Uterus (tissue), 4 donors: ENCODE measurements at places on chromosomes 13 and 19.
A peak's percentile ranks its signal among the peaks of the same experiment; 100 is the strongest.

- no peak for DNase-seq
Measured at GRCh38 chr13:101486708-101487437, 34.4 kb downstream of the ITGBL1 start.

- DNase-seq = no peak
Measured at GRCh38 chr13:98509271-98510155, 67.4 kb downstream of the STK24 start.

GRCh38 chr13:83796364-83796763 lies 85.9 kb downstream of the SLITRK1 start:
- peak; percentile 13 for DNase-seq

- no peak for DNase-seq
Measured at GRCh38 chr19:38469151-38469550, 35.7 kb downstream of the RYR1 start.

DNA sequence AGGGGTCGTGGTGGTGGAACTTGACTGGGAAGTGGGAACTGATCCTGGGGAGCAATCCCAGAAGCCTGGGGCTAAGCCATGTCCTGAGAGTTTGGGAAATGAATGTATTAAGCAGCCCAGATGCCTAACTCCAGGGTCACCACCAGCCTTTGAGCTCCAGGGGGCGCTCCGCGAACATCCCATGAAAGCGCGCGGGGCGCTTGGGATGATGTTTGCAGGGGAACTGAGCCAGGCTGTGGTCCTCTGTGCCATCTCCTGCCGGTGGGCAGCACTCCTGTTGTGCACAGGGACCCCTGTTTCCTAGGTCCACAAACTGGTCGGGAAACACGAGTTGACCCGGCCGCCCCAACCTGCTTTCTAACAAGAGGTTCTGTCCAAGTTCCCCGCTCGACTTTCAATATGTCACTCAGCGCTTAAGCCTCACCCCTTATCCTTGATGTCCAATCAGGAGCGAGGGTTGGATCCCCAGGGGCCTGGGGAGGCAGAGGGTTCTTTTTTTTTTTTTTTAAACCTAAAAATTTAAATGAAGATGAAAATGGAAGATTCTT lies 14.4 kb downstream of the LEUTX start:
- DNase-seq = peak; percentile 61

DNA sequence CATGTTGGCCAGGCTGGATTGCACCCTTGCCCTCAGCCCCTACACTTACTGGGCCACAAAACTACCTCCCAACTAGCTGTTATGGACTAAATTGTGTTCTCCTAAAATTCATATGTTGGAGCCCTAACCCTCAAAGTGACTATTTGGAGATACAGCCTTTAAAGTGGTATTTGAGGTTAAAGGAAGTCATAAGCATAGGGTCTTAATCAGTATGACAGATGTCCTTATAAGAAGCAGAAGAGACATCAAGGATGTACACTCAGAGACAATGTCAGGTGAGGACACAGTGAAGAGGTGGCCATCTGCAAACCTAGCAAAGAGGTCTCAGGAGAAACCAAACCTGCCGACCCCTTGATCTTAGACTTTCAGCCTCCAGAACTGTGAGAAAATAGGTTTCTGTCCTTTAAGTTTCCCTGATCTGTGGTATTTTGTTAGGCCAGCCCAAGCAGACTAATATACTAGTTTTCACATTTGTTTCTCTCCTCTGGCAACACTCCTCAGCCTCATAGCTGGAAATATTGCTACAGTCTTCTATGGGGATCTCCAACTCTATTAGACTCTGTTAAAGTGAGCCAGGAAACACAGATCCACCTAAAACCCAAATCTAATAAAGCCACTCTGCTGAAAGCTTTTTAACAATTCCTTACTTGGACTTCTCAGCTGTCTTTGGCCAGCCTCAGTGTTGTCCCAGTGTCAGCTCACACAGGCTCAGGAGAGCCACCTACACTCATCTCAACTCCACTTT lies 256.5 kb downstream of the TBC1D4 start:
- no peak for DNase-seq

- DNase-seq = no peak
Measured at GRCh38 chr19:7989071-7989575, 16.3 kb downstream of the ELAVL1 start.

GRCh38 chr13:29819143-29819542 lies 31.3 kb downstream of the UBL3 start:
- DNase-seq = no peak

DNA sequence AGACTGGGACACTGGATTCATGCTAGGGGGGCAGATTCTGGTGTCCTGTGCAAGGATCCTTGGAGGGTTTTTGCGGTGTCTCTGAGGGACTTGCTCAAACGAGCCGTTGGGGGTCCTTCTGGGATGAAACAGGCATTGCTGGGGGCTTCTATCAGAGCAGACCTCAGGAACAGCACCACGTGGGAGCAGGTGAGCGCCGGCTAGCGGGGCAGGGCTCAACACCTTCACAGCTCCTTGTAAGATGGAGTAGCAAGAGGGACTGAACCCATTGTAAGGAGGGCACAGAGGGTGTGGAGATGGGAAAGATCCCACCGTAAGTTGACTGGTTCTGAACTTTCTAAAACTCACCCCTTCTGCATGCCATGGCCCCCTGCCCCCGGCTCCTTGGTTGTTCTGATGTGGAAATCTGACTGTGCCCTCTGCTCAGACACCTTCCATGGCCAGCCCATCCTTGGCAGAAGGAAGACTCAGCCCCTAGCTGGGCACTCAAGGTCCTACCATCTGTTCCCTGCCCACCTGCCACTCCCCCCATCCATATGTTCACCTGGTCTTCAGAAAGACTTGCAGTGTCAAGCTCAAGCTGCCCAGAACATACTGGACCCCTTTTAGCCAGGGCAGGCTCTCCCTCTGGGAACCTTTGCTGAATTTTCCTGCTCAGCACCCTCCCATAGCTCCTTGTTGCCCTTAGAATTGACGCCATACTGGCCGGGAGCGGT lies 1.2 kb downstream of the SLC27A1 start:
- no peak for DNase-seq

- no peak for DNase-seq
Measured at GRCh38 chr13:29767006-29767405, 83.4 kb downstream of the UBL3 start.

GRCh38 chr13:49308097-49308875 lies 60.6 kb downstream of the CDADC1 start:
- DNase-seq = peak; percentile 95

- peak; percentile 34 for DNase-seq
Measured at GRCh38 chr19:42251572-42252358, 3.2 kb downstream of the ERF start.

GRCh38 chr19:17996826-17997316 lies 11.1 kb upstream of the ARRDC2 start:
- DNase-seq = peak; percentile 88

DNA sequence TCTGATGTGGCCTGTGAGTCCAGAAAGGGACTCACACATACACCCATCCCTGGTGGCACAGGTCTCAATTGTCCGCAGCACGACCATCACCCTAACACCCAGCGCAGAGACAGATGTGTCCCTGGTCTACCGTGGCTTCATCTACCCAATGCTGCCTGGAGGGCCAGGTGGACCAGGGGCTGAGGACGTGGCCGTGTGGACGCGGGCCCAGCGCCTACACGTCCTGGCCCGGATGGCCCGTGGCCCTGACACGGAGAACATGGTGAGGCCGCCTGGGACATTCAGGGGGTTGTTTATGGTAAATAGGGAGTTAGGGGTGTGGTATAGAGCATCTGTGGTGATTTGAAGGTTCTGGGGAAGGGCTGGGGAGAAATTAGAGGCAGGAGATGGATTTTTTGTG lies 22.8 kb downstream of the MEGF8 start:
- no peak for DNase-seq

DNA sequence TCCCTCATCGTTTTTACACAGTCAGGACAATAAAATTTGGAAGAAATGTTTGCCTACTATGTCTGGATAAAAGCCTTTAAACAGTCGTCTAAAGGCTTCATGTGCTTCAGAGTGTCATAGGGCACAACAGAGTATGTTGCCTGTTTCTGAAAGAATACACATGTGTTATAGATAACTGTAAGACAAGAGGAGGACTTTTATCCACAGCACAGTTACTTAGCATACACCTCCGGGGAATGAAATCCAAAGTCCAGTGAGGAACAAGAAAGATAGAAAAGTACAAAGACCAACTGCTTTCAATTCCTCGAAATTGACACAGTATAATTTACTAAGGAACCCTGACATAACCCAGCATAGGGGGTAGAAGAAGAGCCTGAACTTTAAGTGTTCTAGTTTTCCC lies 835.6 kb downstream of the PCDH17 start:
- DNase-seq = no peak

- no peak for DNase-seq
Measured at GRCh38 chr19:4539693-4540581, at the start of gene LRG1. LRG1 (minus strand) TSS chr19:4540036; CDS start chr19:4540013, 23 bp downstream.

DNA sequence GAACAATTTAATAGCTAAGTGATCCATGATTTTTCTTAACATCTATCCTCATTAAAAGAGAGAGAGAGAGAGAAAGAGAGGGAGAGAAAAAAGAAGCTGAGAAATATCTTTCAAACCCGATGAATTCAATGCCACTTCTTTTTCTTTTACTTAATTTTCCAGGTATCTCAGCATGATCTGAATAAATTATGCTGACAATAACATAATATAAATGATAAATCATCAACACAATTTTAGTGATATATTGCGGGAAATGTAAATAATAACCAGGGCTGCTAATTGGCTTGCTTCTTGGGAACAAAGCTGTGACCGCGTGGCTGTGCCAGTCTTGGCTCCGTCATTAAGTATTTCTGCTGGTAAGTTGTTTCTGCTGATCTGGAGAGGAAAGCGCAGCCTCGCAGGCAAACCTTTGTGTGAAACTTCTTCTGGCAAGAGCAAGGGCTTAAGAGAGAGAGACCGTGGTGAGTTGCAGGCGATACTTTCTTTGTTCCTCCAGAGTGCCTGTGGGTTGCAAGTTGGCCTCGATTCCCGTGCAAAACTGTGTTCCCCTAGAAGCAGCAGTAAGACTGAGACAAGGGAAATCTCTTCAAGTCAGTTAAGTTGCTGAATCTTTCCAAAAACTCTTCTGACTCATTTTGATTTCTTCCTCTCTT lies 489.1 kb upstream of the TSHZ3 start:
- no peak for DNase-seq

DNA sequence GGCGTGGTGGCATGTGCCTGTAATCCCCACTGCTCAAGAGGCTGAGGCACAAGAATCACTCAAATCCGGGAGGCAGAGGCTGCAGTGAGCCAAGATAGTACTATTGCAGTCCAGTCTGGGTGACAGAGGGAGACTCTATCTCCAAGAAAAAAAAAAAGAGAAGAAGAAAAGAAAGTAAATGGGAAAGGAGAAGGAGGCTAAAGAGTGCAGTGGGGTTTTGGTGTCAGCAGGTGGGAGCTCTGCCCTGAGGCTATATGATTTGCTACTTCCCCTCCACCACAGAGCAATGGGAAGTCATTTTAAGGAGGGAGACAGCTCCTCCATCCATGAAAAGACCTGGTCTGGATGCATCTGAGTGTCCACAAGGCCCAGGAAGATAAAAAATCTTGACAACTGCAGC lies 23.1 kb downstream of the UNC13A start:
- DNase-seq = no peak

GRCh38 chr13:54845351-54845965 lies 1816.8 kb downstream of the OLFM4 start:
- no peak for DNase-seq

DNA sequence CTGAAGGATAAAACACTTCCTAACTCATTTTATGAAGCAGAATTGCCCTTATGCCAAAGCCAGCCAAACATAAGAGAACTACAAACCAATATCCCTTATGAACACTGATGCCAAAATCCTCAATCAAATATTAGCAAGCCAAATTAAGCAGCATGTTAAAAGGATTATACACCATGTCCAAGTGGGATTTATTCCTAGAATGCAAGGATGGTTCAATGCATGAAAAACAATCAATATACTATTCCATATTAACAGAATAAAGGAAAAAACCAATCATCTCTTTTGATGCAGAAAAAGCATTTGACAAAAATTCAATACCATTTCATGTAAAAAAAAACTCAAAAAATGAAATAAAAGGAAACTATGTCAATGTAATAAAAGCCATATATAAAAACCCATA lies 10.9 kb downstream of the ZNF792 start:
- DNase-seq = no peak

DNA sequence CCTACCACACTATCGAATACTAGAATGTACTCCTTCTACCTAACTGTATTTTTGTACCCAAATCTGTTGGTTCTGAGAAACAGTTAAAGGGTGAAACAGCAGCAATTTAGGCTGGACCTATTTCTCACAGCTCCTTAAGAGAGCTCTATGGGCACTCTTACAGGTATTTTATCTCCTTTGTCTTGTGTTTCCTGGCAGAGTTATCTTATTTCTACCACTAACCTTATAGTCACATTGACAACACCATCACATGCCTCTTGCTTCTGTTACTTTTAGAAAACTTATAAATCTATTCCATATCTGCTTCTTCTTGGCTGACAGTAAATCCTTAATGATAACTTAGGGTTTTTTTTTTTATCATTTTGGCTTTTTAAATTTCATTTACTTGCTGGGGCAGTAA lies 130.7 kb downstream of the MYO16 start:
- no peak for DNase-seq

DNA sequence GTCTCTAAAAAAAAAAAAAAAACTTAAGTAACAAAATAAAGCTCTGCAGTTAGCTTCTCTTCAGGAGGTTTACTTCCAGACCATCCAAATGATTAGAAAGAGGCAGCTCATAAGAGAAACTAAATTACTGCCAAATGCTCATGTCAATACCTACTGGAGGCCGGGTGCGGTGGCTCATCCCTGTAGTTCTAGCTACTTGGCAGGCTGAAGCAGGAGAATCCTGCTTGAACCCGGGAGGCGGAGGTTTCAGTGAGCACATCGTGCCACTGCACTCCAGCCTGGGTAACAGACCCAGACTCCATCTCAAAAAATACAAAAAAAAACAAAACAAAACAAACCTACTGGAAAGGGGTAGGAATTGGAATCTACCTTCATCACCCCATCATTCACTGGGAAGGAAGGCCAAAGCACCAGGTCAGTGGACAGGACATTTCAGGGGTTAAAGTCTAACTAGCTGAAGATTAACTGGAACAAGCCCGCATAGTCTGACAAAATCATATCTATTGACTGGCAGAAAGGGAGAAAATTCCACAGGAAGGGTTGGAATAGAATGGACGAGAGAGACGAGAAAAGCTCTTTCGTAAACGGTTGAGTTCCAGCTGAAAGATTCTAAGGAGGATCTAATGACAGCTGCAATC lies 1.3 kb downstream of the ZFP14 start:
- DNase-seq = no peak

- no peak for DNase-seq
Measured at GRCh38 chr19:4326215-4326836, 12.3 kb downstream of the STAP2 start.

GRCh38 chr19:17511724-17512573 lies 500 bp downstream of the PGLS start:
- DNase-seq = peak; percentile 88

DNA sequence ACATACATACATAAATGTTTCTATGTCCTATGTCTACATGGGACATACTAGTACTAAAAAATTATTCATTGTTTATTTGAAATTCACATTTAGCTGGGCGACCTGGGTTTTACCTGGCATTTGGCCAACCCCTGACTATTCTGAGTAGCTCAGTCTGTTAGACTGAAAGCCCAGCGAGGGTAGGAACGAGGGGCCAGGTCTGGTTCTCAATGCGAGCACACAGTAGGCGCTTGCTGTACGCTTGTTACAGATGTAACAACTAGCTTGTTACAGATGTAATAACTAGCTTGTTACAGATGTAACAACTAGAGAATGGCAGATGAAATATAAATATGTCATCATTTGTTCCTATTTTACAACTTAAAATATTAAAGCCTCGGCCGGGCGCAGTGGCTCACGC lies 920 bp upstream of the ANO8 start:
- no peak for DNase-seq
